NCI-H2081 treated with DMSO at 0.1 percent for 48 hours (cell line): ENCODE measurements at places on chromosomes 5 and 9.

- DNase-seq: no peak
Observed at GRCh38 chr5:57334475-57334874, 148.1 kb downstream of the ACTBL2 start.

DNA sequence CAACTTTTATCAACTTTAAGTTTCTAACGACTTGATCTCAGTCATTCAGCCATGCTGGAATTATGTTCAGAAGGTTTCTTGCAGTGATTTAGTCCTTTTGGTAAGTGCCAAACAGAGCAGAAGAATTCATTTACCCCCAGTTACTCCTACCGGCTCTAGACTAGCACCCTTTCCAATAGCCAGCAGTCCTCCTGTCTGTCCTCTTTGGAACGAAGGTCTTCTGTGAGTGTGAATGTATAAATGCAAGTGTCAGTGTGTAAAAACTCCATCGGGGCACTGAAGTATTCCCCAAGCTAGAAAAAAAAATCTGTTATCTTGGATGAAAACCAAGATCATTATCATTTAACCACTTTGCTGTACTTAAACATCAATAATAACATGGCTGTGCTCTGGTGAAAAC is 64.4 kb downstream of the GLIS3 start:
- DNase-seq: no peak

DNA sequence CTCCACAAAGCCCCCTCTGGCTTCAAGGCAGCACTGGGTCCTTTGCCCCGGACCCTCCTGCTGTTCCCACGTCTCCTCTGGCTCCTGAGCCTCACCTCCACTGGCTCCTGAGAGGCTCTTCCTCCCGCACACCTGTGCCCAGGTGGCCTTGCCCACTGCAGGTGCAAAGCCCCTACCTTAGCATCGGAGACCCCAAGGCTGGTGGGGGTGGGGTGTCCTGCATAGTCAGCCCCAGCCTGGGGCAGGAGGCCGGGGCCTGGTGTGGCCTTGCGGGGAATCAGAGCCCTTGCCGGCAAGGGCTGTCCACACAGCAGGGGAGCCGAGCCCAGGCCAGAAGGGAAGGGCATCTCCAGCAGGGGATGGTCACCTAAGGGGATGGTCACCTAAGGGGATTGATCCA is 41.3 kb upstream of the CEP72 start:
- no peak for DNase-seq

DNA sequence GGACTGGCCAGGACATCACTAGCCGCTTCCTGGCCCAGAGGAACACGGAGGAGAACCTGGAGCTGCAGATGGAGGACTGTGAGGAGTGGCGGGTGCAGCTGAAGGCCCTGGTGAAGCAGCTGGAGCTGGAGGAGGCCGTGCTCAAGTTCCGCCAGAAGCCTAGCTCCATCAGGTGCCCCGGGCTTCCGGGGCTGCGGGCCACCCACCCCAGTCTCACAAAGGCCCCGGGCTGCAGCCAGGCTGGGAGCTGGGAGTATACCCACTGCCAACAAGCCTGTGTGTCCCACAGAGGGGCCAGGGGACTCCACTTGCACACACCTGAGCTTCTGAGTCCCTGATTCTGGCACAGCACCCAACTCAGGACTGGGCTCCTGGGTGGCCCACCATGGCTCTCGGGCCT is 1.7 kb upstream of the RABL6 start:
- no peak for DNase-seq

DNA sequence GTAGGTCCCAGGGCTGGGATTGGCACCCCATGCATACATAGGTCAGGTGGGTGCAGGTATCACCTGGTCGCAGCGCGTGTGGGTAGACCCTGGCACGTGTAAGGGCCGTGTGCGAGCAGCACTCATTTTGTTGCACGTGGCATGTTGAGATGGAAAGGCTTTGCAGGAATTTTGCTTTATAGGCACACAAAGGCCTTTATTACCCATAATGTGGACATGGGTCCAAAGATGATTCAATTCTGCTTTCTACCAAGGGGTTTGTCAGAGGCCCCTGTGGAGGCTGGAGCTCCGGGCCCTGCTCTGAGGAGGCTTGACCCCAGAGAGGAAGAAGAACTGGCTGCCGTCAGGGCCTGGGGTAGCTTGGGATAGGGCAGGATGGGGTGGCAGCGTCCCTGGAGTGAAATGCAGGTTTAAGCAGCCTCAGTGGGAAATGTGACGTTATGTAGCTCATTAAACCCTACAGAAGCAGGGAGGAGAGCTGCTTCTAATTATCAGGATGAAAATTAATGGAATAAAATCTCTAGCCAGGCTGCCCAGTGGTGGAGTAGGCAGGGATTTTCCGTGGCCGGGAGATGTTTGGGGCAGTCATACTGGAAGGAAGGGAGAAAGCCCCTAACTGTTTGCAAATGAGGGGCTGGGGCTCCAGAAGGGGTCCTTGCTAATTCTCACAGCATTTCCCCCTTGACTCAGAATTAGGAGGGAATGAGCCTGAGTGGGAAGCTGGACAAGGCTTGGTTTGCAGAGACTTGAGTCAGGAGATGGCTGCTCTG is 103.3 kb upstream of the PITX1 start:
- no peak for DNase-seq

DNA sequence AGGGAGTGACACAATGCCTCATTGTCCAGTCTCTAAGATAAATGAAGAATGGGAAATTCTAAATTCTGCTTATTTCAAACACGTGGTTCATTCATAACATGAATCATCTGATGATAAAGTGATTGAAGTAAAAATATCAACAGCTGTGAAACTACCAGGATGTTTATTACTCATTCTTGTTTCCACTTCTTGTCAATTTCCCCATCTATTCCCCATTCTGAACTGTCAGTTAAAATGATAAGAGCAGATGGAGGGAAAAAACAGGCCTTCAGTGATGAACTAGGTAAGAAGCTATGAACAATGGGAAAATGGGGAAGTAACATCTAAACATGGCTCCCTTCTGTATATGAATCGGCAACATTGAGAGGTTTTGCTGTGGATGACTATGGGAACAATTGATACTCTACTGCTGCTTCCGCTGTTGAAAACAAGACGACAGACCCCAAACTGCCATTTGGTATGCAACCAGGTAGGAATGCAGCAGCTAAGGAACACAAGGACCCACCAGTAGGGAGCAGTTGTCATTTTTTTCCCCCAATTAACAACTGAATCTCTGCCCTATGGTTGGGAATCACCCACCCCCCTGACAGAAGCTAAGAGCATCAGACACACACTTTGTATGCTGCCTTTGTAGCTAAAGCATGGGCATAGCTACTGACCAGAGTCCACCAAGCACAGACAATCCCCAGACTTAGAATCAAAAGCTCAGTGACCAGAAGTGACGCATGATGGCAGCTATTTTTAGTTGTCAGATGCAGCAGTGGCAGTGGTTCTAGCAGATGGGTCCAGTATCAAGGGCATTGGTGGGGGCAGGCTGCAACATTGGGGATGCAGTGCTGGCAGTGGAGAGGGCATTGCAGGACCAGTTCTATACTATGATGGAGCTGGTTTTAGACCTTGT is 52.9 kb upstream of the ZNF366 start:
- no peak for DNase-seq

DNA sequence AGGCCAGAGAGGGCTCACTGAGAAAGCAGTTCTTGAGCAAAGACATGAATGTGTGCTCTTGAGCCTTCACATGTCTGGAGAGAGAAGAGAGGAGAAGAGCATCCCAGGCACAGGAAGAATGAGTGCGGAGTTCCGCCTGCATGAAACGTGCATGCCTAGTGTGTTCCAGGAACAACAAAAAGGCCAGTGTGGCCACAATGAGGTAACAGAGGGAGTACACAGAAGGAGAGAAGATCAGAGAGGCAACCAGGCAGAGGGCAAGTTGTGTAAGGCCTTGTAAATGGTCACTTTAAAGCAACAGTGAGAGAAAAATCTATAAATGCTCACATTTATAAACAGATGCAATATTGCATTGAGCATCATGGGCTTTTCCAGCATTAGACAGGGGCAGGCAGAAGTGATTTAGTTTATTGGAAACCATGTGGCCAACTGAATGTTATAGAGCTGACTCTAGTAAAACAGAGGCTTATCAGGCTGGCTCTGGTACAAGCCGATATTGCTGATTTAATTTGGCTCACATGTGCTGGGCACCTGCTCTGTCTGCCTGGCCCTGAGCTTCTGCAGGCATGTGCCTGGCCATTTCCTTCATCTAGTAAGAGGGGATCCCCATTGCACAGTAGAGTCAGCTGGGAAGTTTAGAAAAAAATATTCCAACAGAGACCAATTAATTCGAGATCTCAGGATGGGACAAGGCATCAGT is 185.3 kb downstream of the SAXO1 start:
- no peak for DNase-seq

GRCh38 chr9:134293611-134294152 is 32.6 kb upstream of the RXRA start:
- no peak for DNase-seq

DNA sequence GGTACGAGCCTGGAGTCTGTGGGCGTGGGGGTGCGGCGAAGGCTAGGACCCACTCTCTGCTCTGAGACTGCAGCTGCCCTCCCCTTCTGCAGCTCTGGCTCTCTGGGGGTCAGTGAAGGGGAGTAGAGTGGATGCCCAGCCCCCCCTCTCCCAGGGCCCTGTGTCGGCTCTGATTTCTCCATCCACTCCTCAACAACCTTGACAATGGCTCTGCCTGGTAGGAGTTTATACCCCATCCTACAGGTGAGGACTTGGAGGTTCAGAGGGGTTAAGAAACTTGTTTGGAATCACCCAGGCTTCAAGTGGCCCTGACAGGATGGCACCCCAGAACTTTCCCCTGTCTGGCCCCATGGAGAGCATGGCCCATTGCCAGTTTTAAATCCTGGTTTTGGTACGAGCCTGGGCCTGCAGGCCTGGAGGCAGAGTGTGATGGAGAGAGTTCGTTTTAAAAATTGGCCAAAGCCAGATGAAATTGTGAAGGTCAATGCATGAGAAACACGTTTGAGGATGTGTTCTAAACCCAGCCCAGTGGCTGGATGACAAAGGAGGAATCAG is 22.3 kb downstream of the NCS1 start:
- DNase-seq: no peak

GRCh38 chr5:111126896-111127295 is 34.7 kb downstream of the WDR36 start:
- no peak for DNase-seq

- DNase-seq: no peak
Observed at GRCh38 chr9:81669041-81669651, 20.2 kb downstream of the TLE1 start.

DNA sequence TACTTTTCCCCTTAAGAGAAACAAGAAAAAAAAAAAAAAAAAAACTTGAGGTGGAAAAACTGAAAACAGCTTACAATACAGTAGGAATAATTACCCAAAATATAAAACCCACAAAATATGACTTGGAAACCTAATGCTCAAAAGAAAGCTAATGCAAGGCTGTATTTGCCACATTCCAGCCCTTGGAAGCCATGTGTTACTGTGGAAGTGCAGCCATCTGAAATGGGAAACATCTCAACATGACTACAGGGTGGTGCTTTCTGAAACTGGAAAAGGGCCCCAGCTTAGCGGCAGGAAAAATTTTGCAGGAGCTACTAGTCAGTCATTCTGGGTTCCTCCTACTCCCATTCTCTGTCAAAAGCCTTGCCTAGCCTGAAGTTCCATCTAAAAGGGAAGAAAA is 20.4 kb downstream of the CDK5RAP2 start:
- no peak for DNase-seq

- DNase-seq: no peak
Observed at GRCh38 chr5:100232736-100233135, 302.4 kb upstream of the FAM174A start.

DNA sequence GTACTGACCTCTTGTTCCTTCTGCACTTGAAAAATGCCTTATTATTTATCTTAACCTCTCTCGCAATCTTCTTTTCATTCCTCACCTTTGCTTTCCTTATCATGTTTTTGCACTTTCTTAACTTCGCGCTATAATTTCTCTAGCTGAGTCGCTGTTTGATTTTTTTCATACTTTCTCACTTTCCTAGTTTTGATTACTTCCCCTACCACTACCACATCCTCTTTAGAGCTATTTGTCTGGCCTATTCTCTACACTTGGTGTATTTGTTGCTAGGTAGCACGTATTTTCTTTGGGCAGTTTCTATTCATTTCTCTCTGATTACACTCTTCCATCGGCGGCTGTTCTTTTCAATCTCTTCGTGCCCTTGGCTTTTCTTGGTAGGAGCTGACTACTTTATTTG is 611.8 kb downstream of the BNC2 start:
- DNase-seq: no peak

DNA sequence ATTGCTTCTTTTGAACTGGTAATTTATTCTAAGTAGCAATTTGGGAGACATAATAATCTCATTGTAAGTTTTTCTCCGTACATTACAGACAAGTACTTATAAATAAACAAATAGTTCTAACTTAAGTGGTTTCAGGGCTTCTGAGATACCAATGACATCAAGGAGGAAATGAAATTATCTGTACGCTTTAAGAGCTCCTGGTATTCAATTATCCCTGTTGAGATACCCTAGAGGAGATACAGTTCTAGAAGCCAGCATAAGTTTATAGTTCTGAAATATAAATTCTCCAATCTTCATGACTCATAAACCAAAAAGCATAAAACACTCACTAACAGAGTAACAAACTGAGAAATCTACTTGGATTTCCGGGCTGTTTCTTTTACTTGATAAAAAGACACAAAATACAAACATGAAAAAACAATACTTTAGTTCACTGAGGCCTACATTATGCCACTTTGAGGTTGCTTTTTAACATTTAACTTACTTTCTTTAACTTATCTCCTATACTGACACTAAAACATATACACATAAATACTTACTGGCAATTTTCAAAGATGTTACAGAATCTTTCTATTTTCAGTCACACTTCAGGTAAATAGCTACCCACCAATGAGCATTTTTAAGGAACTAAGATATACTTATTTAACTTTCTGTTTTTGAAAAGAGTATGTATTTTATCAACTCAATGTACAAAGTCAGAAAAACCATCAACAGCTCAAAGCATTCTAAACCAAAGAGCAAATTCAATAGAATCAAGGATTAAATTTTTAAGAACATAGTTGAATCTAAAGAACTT is 7.5 kb downstream of the DCTN4 start:
- DNase-seq: no peak

DNA sequence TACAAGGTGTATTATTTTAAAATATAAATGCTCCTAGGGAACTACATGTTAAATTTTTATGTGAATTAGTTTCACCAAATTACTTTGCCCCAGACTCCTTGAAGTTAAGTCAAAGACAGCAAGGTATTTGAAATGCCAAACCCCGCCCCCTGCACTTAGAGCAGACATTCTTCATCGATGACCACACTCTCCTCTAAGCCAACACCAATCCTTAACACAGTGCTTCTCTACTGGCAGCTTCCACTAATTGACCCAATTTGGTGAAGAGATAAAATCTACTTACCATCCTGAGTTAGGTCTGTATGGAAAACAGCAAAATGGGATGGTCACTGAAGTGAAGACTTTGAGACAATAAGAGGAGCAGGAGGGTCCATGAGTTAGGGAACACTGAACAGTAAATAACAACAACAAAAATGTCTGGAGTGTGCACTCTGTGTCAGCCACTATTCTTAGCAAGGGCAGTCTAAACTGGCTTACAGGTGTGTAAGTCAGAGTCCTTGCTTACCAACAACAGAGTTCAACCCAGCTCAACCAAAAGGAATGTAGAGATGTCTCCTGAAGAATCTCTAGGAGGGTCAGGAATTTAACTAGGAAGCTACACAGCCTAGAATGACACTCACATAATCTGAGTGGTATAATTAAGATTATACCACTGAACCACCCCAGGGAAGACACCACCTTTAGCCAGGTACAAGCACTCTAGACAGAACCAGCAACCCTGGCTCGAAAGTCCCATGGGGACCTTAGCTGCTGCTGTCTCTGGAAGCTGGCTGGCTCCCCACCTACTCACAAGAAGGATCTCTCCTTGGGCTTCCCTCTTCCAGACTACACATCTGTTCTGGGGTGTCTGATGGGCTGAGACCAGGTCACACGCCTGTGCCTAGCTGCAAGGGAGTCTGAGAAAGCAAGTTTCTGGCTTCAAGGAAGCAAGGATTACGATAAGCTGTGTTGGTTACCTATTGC is 8.8 kb upstream of the UBE2QL1 start:
- DNase-seq: no peak
